ENCODE measurements at places on chromosomes 1 and 21.

- no peak for DNase-seq
Observed at GRCh38 chr1:166813508-166814223, 25.6 kb upstream of the POGK start.

DNA sequence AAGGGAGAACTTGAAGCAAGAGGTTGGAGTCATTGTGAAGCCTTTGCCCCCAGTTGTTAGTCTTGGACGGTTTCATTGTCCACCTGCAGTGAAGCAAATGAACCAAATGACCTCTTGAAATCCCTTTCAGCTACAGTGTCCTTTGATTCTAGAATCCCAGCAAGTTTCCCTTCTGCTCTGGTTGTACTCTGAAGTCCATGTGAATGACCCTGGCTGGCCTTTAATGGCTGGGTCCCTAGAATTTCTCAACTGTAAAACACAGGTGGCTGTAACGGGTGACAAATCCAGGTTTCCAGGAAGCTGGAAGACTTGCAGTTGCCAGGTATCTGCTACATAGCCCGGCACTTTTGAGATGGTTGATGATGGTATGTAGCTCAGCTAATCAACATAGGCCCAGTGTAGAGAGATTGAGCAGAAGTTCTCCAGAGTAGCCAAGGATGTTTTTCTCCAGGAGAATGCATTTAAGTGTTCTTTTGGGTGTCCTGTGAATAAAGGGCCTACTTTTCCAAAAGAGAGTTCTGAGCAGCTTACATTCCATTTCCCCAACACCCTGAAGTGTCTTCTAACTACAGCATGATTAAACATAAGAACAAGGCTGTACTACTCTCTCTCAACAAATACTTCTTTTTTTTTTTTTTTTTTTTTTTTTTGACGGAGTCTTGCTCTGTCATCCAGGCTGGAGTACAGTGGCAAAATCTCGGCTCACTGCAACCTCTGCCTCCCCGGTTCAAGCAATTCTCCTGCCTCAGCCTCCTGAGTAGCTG, 17.6 kb upstream of the SLC30A1 start:
- DNase-seq: no peak

GRCh38 chr1:234893359-234893724, 235.3 kb downstream of the TOMM20 start:
- no peak for DNase-seq

GRCh38 chr1:52296345-52296744, 69.7 kb downstream of the CC2D1B start:
- peak; percentile 55 for DNase-seq

GRCh38 chr1:55052221-55053142, 13.1 kb downstream of the PCSK9 start:
- DNase-seq: no peak

GRCh38 chr1:61085983-61086644, 3.8 kb downstream of the NFIA start:
- DNase-seq: no peak

DNA sequence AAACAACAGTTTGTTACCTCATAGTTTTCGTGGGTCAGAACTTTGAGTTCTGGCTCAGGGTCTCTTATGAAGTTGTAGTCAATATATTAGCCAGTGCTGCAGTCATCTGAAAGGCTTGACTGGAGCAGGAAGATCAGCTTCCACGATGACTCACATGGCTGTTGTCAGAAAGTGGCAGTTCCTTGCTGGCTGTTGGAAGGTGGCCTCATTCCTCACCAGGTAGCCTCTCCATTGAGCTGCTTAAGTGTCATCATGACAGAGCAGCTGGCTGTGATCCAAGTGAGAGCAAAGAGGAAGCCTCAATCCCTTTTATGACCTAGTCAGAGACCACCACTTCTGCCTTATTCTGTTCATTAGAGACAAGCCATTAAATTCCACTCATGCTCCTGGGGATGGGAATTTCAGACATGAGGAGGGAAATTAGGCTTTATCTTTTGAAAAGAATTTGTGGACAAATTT, 5.6 kb downstream of the OSBPL9 start:
- DNase-seq: peak; percentile 35

DNA sequence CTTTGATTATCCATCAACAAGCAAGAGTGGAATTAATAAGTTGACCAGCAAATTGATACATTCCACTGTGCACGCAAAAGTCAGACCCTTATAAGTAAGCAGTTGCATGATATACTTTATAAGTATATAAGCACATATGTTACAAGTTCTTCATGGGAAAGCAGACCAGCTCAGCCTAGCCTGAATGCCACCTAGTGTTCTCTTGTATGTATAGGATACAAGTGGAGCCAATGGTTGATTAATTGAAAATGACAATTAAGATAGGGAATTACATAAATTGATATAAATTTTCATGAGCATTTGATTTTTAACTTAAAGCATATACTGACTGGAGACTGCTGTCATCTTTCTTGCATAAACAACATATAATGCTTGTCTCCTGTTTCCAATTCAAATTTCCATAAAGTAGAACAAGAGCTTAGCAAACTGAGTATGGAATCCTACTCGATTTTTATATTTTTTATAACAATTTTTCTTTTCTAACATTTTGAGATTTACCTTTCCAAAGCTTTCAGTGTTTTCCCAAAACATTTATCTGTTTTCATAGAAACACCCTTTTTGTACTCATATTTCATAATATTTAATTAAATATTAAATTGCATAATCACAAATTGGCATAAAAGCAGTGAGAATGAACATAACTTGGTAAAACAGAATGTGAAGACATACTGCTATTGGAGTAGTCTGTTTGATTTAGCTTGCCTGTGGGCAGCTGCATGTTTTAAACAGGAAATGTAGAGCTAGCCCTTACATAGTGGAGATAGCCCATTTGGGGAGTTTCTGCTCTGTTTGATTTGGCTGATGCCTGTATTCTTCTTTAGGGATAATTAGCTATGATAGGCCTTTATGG, 62.8 kb downstream of the MAGI3 start:
- DNase-seq: peak; percentile 21

- peak; percentile 57 for DNase-seq
Observed at GRCh38 chr1:179228783-179229213, 679 bp downstream of the ABL2 start.

GRCh38 chr1:201295346-201295745, 12.0 kb downstream of the PKP1 start:
- DNase-seq: no peak

DNA sequence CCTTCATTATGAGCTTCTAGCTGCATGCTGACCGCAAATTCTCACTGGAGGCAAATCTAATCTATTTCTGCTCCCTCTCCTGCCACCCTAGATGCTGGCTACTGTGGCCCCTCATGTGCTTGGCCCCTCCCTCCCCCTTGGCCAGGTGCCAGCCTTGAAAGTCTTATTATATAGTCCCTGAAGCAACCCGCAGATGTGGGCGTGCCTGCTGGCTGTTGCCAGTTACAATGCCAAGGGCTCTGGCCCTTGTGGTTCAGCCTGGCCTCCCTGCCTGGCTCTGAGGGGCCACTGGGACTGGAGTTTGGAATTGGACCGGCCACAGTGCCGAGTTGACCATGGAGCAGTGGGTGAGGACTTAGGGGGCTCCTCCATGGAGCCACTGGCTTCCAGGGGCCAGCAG, 78.9 kb upstream of the ACTRT2 start:
- DNase-seq: no peak

GRCh38 chr21:29053011-29053553, 20.4 kb downstream of the CCT8 start:
- DNase-seq: peak; percentile 3

- no peak for DNase-seq
Observed at GRCh38 chr1:45026446-45026845, 14.4 kb downstream of the UROD start.

DNA sequence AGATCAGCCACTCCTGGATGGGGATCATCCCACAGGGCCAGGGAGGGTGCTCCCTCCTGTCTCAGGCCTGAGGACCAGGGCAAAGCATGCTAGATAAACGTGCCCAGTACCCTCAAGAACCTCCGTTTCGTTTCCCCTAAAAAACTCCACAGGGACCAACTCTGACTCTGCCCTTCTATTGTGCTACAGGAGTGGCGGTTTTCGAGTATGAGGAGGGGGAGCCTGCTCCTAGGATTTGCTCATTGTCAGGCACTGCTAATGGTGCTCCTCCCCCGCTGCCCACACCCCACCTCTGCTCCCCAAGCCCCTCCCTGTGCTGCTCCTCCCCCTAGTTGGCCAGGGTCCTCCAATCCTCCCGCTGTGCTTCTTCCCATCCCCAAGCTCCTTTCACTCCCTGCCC, 32.0 kb downstream of the PGBD5 start:
- no peak for DNase-seq

GRCh38 chr1:153357853-153358690, at the start of gene S100A9:
Gene S100A9 (plus strand): TSS chr1:153357854. CDS start chr1:153358284, 430 bp downstream.
- no peak for DNase-seq

DNA sequence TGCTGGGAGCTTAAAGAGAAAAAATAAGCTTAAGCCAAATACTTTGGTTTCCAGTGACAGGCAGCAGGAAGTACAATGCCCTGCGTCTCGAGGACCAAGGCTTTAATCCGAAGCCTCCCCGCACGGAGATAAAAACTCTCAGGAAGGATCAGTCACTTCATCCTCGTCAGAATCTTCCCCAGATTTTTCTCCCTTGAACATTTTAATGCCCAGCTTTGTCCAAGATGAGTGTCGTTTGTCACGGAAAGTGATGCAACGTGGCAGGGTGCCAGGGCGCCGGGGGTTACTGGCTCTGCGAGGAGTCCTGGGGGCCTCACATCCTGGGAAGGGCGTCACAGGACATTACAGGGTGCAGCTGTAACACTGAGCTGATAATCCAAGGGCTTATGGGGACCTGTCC, 25.2 kb upstream of the PCBP3 start:
- DNase-seq: no peak
